Activated naive CD4-positive, alpha-beta T cell treated with anti-CD3 and anti-CD28 coated beads for 36 hours (primary cell): ENCODE measurements at places on chromosomes 5 and 9.
A peak's percentile ranks its signal among the peaks of the same experiment; 100 is the strongest.

DNA sequence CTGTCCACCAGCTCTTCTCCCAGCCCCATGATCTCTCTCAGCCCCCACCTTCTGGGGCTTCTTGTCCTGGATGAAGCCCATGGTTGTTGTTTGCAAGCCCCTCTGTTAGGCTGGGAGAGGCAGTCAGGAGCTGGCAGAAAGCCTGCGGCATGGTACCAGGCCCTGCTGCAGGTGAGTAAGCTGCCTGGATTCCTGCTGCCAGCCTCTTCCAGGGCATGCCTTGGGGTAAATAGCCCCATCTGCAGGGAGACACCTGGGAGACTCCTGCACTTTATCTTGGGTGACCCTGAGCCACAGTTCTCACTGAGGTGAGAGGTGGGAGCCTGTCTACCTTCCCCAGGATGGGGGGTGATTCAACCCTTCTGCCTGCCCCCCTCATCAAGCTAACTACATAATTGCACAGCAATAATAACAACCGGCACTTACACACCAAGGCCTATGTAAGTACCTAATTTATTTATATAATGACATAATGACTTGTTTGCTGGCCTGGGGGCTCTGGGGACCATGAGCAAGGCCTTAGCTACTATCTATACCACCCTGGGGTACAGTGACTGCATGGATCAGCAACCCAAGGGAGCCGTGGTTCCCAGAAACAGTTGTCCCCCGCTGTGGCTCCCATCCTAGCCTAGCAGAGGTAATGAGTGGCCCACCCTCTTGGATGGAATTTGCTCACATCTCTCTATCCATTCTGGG is 116.0 kb downstream of the PSD2 start:
- DNase-seq = no peak

- DNase-seq = peak; percentile 78
Observed at GRCh38 chr5:134111741-134112647, 2.5 kb upstream of the TCF7 start.

DNA sequence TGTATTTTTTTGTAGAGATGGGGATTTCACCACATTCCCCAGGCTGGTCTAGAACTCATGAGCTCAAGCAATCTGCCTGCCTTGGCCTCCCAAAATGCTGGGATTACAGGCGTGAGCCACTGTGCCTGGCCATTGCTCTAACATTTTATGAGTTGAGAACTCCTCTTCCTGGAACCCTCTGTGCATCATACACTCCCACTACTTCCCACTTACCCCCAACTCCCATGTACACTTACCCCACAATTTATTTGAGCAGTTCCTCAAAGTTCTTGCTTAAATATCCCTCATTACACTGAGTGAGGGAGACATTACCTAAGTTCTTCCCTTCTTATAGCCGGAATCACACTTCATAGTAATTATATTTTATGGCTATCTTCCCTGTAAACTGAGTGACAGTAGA is 42.9 kb upstream of the GALNT10 start:
- no peak for DNase-seq

DNA sequence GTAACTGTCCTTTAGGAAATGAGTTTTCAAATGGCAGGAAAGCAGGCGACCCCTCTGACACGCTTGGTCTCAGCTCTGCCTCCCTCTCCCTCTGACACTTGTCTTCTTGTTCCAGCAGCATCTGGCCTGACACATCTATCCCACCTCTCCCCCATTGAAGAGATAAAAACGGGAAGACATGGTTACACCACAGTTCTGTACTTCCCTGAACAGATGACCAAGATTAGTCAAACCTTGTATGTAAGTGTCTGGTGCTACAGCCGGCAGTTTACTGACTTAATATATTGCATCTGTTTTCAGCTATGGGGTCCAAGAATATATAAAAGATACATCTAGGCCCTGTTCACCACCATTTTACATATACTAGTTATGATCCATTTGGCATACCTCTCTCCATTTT is 29.6 kb upstream of the MLLT3 start:
- no peak for DNase-seq

DNA sequence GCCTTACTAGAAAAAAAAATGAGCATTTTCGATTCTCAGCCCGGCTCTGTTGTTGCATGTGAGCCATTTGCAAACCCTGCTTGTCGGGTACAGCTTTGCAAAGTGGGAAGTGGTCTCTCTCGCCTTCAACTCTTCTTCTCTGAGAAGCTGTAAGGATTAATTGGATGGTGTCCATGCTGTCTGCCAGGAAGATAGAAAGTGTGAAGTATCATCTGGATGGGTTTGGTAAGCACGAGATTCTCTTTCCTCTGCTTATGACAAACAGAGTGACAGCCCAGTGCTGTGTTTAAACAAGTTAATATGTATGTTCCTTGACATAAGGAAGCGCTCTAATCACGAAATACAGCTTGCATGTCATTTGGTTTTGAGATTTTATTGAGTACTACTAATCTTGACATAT is 109.1 kb upstream of the SPATA31D4 start:
- DNase-seq = no peak

GRCh38 chr5:133962131-133962530 is 6.3 kb downstream of the C5orf15 start:
- DNase-seq = no peak

GRCh38 chr5:160685695-160686094 is 166.3 kb downstream of the ATP10B start:
- DNase-seq = no peak

DNA sequence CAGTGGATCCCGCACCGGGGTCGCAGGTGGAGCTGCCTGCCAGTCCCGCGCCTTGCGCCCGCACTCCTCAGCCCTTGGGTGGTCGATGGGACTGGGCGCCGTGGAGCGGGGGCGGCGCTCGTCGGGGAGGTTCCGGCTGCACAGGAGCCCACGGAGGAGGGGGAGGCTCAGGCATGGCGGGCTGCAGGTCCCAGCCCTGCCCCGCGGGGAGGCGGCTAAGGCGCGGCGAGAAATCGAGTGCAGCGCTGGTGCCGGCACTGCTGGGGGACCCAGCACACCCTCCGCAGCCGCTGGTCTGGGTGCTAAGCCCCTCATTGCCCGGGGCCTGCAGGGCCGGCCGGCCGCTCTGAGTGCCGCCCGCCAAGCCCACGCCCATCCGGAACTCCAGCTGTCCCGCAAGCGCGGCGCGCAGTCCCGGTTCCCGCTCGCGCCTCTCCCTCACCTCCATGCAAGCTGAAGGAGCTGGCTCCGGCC is 120.6 kb upstream of the MEF2C start:
- no peak for DNase-seq

DNA sequence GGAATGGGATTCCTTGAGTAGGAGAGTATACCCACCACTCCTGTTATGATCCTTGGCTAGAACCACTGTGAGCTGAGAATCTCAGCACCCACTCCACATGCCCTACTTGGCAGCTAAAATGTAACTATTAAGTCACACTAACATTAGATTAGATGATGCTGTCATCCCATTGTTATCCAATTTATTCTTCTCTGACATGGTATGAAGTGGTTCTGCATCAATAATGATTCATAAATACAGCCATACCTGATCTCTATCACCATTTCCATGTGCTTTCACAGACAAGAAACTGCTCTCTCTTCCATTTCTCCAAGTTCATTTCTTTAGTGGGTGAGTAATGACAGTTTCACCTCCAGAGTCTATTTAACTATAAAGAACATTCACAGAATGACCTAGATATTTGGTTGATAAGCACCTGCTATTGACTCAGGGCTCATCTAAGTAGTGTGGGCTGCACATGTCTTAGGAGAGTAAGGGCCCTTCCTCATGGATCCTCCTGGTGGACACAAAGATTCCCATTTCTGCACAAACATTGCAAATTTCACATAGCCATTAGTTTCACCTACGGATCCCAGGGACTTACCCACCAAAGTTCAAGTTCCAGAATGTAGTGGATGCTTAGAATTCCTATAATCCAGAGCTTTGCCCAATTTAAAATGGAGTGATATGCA is 187.9 kb downstream of the EBF1 start:
- no peak for DNase-seq

- DNase-seq = no peak
Observed at GRCh38 chr5:107196500-107197059, 474.2 kb downstream of the EFNA5 start.

GRCh38 chr5:101431201-101431600 is 528.1 kb upstream of the ST8SIA4 start:
- DNase-seq = no peak

DNA sequence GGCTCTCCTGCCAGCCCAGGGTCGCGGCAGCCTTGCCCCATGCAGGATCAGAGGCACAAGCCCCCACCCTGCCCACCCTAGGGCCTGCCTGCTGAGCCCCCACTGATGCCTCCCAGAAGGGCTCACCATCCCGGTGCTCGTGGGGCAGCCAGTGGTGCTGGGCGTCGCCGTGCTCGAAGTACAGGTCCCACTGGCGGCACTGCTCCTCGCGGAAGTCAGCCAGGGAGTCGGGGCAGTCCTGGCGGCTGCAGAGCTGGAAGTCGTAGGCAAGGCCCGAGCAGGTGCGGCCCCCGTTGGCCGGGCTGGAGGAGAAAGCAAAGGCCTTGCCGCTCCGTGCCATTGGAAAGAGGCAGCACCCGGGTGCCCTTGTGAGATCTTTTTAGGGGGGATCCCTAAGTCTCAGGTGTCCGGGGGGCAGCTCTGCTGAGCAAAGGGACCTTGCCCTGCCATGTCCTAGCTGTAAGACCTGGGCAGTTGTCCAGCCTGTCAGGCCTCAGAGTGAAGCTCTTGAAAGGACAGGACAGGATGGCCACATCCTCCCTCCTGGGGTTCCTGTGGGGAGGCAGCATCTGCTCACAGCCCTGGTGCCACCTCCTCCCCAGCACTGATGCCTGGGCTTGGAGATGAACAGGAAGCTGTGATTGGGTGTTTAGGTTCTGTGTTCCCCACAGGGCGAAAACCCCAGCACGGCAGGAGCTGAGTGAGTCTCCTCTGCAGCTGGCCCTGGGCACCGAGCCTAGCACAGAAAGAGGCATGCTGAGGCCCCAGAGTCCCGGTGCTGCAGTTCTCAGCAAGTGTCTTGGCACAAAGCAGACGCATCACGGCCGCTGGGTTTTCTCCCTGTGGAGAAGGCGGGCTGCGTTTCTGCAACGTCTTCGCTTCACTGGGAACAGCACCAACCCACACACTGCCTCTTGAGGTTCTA is 77.7 kb downstream of the ZNF354C start:
- no peak for DNase-seq

DNA sequence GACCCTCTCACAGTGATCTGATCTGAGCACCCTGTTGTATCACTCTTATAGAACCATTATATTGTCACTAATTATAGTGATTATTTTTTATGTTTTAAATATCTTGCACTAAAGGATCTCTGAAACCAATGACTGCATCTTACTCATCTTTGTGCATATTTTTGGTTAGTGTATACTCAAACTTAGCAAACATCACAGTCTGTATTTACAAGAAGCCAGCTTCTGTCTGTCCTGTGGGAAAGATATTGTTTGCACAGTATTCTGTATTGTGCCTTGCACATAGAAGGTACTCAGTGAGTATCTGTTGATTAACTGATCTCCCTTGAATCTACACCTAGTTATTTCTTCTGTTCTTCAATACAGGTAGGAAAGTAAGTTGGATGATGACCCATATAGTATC is 131.5 kb downstream of the PAM start:
- no peak for DNase-seq

DNA sequence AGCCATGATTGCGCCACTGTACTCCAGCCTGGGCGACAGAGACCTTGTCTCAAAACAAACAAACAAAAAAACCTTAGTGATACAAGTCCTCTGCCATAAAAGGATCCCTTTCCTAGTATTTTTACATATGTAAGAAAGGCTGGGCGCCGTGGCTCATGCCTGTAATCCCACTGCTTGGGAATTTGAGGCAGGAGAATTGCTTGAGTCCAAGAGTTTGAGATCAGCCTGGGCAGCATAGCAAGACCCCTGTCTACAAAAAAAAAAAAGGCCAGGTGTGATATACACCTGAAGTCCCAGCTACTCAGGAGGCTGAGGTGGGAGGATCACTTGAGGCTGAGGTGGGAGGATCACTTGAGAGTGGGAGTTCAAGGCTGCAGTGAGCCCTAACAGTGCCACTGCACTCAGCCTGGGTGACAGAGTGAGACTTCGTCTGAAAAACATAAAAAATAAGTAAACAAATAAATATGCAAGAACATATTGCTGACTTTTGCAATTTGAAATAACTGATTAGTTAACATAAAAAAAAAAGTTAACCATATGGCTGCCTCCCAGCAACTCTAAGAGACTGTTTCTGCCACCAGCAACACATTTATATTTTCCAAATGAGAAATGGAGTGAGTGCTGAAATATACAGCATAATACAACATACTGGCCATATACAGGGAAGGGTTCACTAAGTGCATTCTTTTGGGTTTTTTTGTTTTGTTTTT is 6.9 kb downstream of the ZNF367 start:
- DNase-seq = no peak

GRCh38 chr9:4305065-4305985 is 5.5 kb upstream of the GLIS3 start:
- no peak for DNase-seq

DNA sequence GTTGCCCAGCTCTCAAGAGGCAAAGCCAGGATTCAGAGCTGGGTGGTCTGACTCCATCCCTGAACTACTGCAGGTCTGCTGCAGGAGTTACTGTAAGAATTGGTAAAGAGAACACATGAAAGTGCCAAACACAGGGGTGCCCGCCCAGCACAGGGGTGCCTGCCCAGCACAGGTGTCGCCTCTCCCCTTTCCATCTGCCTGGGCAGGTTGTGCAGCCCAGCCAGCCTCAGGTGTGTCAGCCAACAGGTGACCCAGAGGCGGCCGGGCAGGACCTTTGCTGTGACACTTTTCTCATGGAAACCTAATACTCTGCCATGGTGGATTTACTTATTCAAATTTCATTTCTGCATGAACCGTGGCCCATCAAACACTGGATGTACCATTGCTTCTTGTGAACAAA is 289.7 kb upstream of the IRX4 start:
- DNase-seq = no peak

- DNase-seq = no peak
Observed at GRCh38 chr5:98794414-98795080, 21.1 kb downstream of the RGMB start.

GRCh38 chr5:177453852-177454396 is 7.3 kb downstream of the PRR7 start:
- DNase-seq = no peak

DNA sequence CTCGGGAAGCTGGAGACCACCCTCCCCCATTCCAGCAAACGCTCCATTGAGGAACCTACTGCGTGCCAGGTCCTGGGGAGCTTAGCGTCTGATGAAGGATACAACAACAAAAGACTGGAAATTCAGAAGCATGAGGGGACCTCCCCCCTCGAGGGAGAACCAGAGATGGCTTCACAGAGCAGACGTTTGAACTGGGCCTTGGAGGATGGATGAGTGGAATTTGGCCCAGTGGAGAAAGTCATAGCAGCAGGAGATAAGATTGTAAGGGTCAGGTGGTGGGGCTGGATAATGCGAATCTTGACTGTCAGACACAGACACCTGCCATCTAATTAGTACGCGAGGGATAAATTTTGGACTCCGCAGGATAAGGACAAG is 1.2 kb upstream of the SLC25A51 start:
- DNase-seq = no peak
